PC-9 (cell line): ENCODE measurements at places on chromosomes 6 and 20. TPM values are rescaled to one million over a fixed set of nuclear protein-coding genes. Genes with fewer than 3 reads are reported as not detected.

SLC35B2 gene
- 57.6 and 59.7 TPM in 2 replicates for total RNA-seq

C20orf202 gene
- not detected in 2 replicates for total RNA-seq

PRL gene
- total RNA-seq = not detected in 2 replicates

NKX2-4 gene
- not detected in 2 replicates for total RNA-seq

CBLN4 gene
- not detected in 2 replicates for total RNA-seq

SLPI gene
- total RNA-seq = 55.1 and 111 TPM in 2 replicates

NR2E1 gene
- total RNA-seq = not detected in 2 replicates

PM20D2 gene
- 21.9 and 28.8 TPM in 2 replicates for total RNA-seq

CEP162 gene
- 5.8 and 6.0 TPM in 2 replicates for total RNA-seq

ZNF311 gene
- 2.1 TPM in 2 replicates for total RNA-seq

SIM1 gene
- 0.13 and 0.15 TPM in 2 replicates for total RNA-seq

FOXF2 gene
- not detected in 2 replicates for total RNA-seq

OR2J3 gene
- not detected in 2 replicates for total RNA-seq

JAG1 gene
- 42.9 and 51.5 TPM in 2 replicates for total RNA-seq

OR2B6 gene
- 1.5 and 1.6 TPM in 2 replicates for total RNA-seq

PTK7 gene
- total RNA-seq = 106 and 110 TPM in 2 replicates

HDGFL1 gene
- total RNA-seq = not detected in 2 replicates
